Neuronal stem cell (in vitro differentiated cells): ENCODE measurements at places on chromosomes 2 and 18.

- DNase-seq, result no peak
- no peak overlapping the region for H3K4me3 ChIP-seq
- H3K4me1 ChIP-seq, result no peaks in the 10 kb centered on the region
- no peak overlapping the region for H3K27ac ChIP-seq
- no peaks in the 10 kb centered on the region for H3K27me3 ChIP-seq
These were observed 139.8 kb upstream of the ZC3H15 start for GRCh38 chr2:186346216-186346615.

DNA sequence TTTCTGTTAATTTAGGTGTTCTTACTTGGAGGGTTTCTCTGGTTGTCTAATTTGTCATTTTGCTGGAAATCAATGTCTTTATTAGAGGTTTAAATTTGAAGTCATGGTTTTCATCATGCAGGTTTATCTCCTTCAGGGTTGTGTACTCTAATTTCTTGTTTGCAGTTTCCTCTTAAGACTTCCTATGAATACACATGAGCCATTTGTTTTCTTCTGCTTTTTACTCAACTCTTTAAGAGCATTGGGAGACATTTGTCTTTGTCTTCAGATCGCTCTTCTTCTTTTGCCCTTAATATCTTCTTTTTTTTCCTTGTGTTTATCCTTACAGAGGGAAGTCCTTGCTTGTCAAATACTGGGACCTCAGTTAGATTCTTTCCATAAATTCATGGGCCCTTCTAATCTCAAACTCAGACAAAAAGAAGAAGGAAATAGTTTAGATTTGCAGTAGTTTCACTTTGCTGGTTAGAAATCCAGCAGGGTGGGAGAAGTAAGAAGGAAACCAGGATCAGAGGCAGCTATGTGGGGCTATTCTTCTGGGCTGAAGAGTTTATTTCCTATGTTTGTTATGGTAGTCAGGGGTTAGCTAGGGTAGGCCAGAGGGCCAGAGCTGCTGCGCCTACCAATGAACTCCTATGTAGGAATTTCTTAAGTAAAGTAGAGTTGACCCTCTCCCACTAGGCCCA, 176.6 kb downstream of the DYSF start:
- DNase-seq, result no peak
- no peaks in the 10 kb centered on the region for H3K27me3 ChIP-seq
- no peaks in the 10 kb centered on the region for H3K36me3 ChIP-seq
- H3K4me3 ChIP-seq, result no peak overlapping the region
- no peak overlapping the region for H3K27ac ChIP-seq

DNA sequence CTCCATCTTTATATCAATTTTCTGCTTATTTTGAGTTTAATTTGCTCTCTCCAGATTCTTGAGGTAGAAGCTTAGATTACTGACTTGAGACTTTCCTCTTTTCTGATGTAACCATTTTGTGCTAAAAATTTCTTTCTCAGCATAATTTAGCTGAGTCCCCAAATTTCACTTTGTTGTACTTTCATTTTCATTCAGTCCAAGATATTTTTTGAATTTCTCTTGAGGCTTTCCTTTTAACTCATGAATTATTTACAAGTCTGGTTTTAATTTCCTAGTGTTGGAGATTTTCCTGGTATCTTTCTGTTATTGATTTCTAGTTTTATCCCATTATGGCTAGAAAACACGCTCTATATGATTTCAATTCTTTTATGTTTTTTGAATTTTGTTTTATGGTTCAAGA, 144.7 kb upstream of the PGAP1 start:
- no peaks in the 10 kb centered on the region for H3K27me3 ChIP-seq
- no peak overlapping the region for H3K4me3 ChIP-seq
- no peaks in the 10 kb centered on the region for H3K36me3 ChIP-seq
- no peak overlapping the region for H3K27ac ChIP-seq
- H3K4me1 ChIP-seq, result peaks cover 6% of the 10 kb centered on the region
- no peak for DNase-seq

DNA sequence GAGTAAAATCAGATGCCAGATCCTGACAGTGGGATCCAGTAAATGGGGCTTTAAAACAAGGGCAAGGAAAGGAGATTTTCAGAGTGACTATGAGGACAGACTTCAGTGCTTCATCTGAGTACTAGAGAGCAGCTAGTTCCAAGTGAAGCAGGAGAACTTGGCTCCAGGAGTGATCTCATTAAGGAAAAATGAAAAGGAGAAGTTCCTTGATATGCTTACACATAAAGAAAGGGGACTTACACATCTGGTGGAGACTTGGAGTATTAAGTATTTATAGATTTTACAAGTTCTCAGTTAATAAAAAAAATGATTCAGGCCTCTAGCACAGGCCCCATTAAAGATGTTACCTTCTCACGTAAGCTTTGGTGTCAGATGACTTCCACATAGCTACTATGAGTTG, 105.8 kb downstream of the ICOS start:
- no peaks in the 10 kb centered on the region for H3K36me3 ChIP-seq
- no peaks in the 10 kb centered on the region for H3K27me3 ChIP-seq
- DNase-seq, result no peak
- no peaks in the 10 kb centered on the region for H3K4me1 ChIP-seq
- no peak overlapping the region for H3K27ac ChIP-seq
- no peak overlapping the region for H3K4me3 ChIP-seq

DNA sequence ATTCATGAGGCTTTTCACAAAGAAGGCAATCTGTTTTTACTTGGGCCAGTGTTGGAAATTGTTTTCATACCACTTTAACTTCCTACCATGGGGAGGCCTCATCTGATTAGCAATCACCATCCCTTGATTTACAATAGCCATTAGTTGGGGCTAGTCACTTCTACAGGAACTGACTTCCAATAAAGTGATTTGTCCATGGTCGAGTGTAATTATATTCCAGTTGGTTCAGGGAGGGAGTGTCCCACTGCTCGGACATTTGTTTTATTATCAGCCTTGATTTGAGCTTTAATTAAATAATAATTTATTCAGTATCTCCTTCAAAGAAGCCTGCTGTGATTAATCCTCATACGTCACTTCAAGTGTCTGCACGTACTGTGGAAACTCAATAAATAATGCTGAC, 233.9 kb upstream of the CNTNAP5 start:
- no peaks in the 10 kb centered on the region for H3K27me3 ChIP-seq
- no peaks in the 10 kb centered on the region for H3K36me3 ChIP-seq
- no peak for DNase-seq
- no peak overlapping the region for H3K4me3 ChIP-seq
- H3K27ac ChIP-seq, result no peak overlapping the region
- H3K4me1 ChIP-seq, result no peaks in the 10 kb centered on the region

DNA sequence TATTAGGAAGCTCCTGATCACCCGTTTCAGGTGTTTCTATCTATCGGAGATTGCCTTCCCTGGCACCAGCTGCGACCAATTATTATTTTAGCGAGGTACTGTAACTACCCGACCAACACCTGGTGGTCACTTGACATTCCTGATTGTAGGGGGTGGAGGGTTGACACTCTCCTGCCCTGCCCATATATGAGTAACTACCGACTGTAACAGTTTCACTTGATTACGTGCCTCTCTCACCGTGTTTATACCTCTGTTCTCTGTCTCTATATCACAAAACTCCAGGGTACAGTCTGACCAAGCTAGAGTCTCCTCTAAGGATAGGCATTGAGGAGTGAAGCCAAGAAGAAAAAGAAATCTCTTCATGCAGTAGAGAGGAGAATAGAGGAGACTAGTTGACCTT, 268.0 kb upstream of the LRATD1 start:
- H3K27me3 ChIP-seq, result no peaks in the 10 kb centered on the region
- no peak overlapping the region for H3K4me3 ChIP-seq
- H3K27ac ChIP-seq, result no peak overlapping the region
- no peaks in the 10 kb centered on the region for H3K4me1 ChIP-seq

GRCh38 chr2:68357605-68358337, 7.3 kb upstream of the PLEK start:
- no peaks in the 10 kb centered on the region for H3K27me3 ChIP-seq
- no peak overlapping the region for H3K4me3 ChIP-seq
- H3K4me1 ChIP-seq, result no peaks in the 10 kb centered on the region
- DNase-seq, result peak; percentile 20
- no peaks in the 10 kb centered on the region for H3K36me3 ChIP-seq

DNA sequence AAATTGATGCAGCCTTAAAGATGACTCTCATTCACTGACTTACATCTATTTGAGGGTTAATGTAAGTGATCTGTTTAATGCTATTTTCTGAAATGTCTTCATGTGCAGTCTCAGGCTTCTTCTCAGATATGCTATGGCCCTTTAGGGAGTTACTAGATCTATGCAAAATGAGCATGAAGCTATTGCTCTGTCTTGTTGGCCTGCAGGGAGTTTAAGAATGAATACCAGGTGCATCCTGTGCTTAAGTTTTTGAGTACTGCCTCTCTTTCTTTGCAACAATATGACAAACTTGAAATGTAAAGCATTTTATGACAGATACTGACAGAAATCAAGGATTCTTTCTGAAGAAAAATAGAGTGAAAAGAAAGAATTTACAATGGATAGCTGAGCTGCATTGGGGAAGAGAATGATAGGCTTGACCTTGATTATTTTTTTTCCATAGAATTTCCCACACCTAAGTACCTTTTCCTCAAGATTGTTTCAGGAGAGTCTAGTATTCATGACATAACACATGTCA, 1058.3 kb upstream of the TMEFF2 start:
- no peak for DNase-seq
- H3K27me3 ChIP-seq, result no peaks in the 10 kb centered on the region
- no peak overlapping the region for H3K27ac ChIP-seq
- no peaks in the 10 kb centered on the region for H3K36me3 ChIP-seq
- no peak overlapping the region for H3K4me3 ChIP-seq

DNA sequence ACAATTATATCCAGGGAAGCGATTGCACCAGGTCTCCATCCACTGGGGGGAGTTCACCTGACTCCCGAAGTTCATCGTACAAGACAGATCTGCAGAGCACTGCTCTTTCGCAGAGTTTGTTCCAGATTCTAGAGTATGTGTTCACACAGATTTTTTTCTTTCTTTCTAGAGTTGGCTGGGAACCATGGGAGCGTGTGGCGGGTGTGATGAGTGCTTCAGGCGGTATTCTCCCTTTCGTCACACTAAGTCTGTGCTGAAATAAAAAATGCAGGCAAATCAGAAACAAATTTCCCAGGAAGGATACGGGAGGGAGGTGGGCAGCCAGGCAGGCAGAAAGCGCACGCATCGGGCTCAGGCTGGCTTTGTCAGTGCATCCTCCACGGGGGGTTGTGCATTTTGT, 129.8 kb upstream of the SOX11 start:
- no peaks in the 10 kb centered on the region for H3K36me3 ChIP-seq
- no peaks in the 10 kb centered on the region for H3K27me3 ChIP-seq
- H3K4me3 ChIP-seq, result no peak overlapping the region
- no peak overlapping the region for H3K27ac ChIP-seq

- no peak for DNase-seq
- no peak overlapping the region for H3K27ac ChIP-seq
- no peaks in the 10 kb centered on the region for H3K36me3 ChIP-seq
- H3K4me3 ChIP-seq, result no peak overlapping the region
These were observed 54.7 kb upstream of the LRATD1 start for GRCh38 chr2:14577843-14578242.
